Hair follicle dermal papilla cell (primary cell): ENCODE measurements at places on chromosomes 3 and 15. TPM values are rescaled to one million over a fixed set of nuclear protein-coding genes. Genes with fewer than 3 reads are reported as not detected.

HRH1 gene
- 4.7 and 6.8 TPM in 2 replicates for total RNA-seq

AHSG gene
- total RNA-seq = not detected in 2 replicates

GPR171 gene
- not detected in 2 replicates for total RNA-seq

STX19 gene
- total RNA-seq = 0.16 TPM in 1 of 2 replicates, not detected in the other

HAPLN3 gene
- 2.9 and 5.0 TPM in 2 replicates for total RNA-seq

UACA gene
- total RNA-seq = 33.8 and 34.2 TPM in 2 replicates

LRRIQ4 gene
- 0.16 and 0.36 TPM in 2 replicates for total RNA-seq

GOLGA6L10 gene
- total RNA-seq = 0.36 and 0.65 TPM in 2 replicates

KLHL6 gene
- under 0.01 TPM in 1 of 2 replicates, not detected in the other for total RNA-seq

SLC12A1 gene
- total RNA-seq = not detected in 2 replicates

SMCO1 gene
- 0.16 TPM in 1 of 2 replicates, not detected in the other for total RNA-seq

TMOD2 gene
- total RNA-seq = 10.4 and 11.0 TPM in 2 replicates

PLA2G4D gene
- not detected in 2 replicates for total RNA-seq

CHRD gene
- 0.36 and 0.65 TPM in 2 replicates for total RNA-seq
